ENCODE measurements at places on chromosomes 3 and 15.

- no peak for DNase-seq
Measured at GRCh38 chr15:96124436-96124835, 206.1 kb upstream of the NR2F2 start.

DNA sequence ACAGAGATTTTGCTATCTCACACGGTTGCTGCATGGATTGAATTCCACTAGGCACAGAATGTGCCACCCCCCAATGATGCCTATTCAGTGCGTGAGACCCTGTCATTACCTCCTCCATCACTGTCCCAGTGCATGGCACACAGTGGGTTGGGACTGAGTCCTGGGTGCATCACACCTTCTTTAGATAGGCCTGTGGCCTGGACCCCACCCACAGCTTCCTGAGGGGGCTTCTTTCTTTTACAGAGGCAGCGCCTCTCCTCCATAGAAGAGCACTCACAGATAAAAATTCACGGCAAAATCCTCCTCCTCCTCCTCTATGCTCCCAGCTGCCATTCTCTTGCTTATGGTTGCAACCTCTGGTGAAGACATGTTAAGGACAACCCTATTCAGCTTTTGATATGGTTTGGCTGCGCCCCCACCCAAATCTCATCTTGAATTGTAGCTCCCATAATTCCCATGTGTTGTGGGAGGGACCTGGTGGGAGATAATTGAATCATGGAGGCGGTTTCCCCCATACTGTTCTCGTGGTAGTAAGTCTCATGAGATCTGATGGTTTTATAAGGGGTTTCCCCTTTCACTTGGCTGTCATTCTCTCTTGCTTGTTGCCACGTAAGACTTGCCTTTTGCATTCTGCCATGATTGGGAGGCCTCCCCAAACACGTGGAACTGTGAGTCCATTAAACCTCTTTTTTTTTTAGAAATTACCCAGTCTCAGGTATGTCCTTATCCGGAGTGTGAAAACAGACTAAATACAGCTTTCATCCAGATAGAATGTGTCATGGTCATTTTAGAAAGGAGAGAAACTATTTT lies 147.6 kb downstream of the KLF13 start:
- DNase-seq, result no peak

DNA sequence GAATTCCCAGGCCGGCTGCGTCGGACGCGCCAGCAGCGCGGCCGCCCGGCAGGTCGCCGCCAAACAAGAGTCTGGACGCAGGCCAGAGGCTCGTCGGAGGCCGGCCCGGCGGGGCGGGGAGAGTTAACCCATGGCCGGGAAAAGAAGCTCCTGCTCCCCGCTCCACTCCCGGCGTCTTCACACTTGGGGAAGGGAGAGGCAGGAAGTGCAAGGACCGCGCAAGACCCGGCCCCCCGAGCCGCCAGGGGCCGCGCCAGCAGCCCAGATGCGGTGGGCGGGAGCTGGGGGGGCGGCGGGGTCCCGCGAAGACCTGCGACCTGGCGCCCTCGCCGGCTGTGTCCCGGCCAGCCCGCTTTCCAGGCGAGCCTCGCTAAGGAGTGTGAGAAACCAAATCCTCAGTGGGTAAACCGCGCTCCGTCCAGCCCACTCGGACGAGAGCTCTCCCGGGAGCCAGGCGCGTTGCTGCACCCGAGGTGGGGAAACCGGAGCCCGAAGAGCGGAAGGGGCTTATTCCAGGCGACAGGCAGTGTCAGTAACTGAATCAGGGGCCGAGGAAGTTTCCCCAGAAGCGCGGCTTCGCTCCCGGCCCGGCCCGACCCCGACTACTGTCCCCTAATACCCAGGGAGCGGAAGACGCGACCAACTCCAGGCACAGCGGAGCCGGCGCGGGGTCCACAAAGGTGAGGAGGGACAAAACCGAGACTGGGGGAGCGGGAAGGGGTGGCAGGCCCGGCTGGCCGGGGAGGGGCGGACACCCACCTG lies 721 bp downstream of the ADAMTS7 start:
- peak; percentile 49 for DNase-seq

DNA sequence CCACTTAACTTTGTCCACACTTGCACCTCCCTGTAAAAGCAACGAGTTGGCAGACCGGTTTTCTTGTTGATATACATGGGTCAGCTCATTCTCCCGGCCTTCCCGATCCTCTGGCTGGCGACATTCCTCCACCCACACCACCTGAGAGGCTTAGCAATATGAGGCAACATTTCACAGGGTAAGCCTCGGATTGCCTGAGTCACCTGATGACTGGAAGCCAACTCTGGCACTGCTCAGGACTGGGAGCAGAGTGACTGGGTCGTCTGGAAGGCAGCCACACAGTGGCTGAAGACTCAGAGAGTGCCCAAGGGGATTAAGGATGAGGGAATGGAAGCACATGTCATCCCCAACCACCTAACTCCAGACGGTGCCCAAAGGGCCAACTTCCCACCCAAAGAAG lies 9.8 kb downstream of the HOMER2 start:
- no peak for DNase-seq

GRCh38 chr15:93179072-93179471 lies 90.1 kb upstream of the RGMA start:
- DNase-seq, result no peak

DNA sequence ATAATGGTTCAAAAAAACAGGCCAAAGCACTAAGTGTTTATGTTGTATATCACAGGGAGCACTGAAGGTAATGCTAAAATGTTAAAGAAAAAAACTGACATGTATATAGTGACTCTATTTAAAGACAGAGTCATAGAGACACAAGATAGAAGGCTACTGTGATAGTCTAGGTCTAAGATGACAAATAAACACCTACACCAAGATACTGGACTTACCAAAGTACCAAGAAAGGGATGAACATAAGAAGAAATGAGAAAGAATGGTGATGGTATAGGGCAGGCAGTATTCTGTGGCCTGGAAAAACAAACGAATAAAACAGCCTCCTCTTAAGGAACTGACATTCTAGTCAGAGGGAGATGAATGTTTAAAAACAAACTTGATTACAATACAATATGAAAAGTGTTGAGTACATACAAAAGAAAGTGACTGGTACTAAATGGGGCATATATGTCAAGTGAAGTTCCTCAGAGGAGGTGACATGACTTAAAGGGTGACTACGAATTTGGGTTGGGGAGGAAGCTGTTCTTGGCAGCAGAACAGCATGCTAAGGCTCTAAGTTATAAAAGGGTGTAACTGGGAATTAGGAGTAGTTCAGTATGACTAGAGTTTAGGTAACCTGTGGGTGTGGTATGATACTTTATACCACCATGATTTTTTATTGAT lies 5.9 kb downstream of the ABHD10 start:
- DNase-seq, result no peak

GRCh38 chr3:10312861-10313260 lies 8.1 kb downstream of the SEC13 start:
- DNase-seq, result no peak

DNA sequence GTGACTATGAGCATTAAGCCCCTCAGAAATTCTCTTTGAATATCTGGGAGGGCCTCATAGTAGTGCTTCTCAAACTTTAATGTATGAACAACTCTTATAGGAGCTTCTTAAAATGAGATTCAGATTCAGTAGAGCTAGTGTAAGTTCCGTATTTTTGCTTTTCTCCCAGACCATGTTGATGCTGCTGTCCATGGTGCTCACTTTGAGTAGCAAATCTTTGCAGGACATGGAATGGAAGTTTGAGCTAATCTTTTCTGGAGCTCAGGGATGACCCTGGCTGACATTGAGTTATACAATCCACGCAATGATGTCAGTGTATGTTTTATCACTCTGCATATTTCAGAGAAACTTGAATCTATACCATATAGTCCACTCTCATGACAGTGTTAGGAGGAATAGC lies 134.2 kb downstream of the OTOL1 start:
- no peak for DNase-seq

DNA sequence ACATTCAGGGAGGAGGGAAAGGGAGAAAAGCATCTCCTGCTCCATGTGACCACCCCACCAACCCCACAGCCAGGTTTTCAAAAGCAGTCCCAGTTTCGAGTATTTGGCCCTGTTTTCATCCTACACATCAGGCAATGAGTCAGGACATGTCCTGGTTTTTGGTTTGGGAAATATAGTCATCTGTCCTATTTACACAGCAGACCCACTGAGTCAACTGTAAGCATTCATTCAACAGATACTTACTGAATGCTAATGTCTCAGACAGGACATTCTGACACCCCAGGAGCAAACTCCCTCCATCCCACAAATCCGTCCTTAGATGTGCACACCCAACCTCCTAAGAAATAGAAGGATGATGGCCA lies 32.9 kb downstream of the IGDCC3 start:
- DNase-seq, result no peak

GRCh38 chr3:181729341-181729869 lies 17.7 kb downstream of the SOX2 start:
- DNase-seq, result no peak

DNA sequence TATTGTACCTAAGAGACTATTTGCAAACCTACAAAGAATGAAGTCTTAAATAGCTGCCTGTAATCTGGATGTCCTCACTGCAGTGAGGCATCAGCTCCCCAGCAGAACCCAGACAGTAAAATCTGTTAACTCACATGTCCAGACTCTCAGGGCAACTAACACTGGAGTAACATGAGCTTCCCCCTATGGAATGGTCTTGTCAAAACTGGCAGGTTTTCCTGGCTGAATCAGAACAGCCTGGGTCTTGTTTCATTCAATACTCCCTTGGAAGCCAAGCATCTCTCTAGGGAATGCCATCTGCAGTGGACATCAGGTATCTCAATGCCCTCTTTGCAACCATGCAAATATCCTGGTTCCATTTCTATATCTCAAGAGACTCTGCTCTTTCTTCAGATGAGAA lies 24.4 kb downstream of the PTPN9 start:
- DNase-seq, result no peak
